Kidney tubule cell (primary cell): ENCODE measurements at places on chromosomes 3 and 15.

GRCh38 chr15:67389975-67390374 lies 131.0 kb upstream of the C15orf61 start:
- no peak for DNase-seq

DNA sequence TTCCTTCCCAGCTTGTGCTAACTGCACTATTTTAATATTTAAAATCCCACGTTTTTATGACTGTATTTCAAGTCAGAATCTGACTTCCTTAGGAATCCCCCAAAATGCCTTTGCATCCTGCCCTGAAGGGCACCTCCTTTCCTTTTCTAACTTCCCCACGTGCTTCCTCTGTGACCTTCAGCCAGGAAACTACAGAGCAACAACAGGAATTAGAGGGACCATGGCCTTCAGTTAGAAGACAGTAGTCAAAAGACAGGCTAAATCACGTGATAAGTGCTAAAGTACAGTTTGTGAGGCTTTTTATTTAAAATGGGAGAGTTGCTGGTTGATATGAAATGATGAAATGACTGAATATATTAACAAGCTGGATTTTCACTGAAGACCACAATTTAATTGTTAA lies 11.8 kb upstream of the ABHD10 start:
- no peak for DNase-seq

- DNase-seq, result peak; percentile 93
Measured at GRCh38 chr15:48939648-48940047, 24.1 kb downstream of the SHC4 start.

- peak; percentile 36 for DNase-seq
Measured at GRCh38 chr3:190340071-190340470, 17.8 kb upstream of the CLDN1 start.

- no peak for DNase-seq
Measured at GRCh38 chr3:17132286-17133115, 247.7 kb downstream of the PLCL2 start.

DNA sequence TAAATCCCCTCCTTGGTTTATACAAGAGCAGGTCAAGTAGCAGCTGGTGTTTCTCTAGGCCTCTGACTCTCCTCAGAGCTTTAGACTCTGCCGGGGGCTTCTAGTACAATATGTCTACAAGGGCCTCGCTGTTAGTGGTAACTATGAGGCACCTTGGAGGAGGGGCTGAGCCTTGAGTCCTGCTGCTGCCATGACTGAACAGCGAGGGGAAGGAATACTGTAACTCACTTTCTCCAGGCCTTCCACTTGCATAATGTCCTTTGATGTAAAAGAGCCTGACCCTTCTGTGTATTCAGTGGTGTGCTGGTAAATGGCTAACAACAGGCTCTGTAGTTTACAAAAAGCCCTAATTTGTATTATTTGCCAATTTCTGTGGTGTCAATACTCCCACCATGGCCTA lies 27.8 kb downstream of the DRD3 start:
- DNase-seq, result no peak

- no peak for DNase-seq
Measured at GRCh38 chr3:156445117-156446090, 109.5 kb downstream of the SSR3 start.

- DNase-seq, result peak; percentile 73
Measured at GRCh38 chr3:50008931-50009330, 69.0 kb downstream of the RBM6 start.

GRCh38 chr3:184543843-184544512 lies 17.6 kb upstream of the EPHB3 start:
- DNase-seq, result peak; percentile 81

DNA sequence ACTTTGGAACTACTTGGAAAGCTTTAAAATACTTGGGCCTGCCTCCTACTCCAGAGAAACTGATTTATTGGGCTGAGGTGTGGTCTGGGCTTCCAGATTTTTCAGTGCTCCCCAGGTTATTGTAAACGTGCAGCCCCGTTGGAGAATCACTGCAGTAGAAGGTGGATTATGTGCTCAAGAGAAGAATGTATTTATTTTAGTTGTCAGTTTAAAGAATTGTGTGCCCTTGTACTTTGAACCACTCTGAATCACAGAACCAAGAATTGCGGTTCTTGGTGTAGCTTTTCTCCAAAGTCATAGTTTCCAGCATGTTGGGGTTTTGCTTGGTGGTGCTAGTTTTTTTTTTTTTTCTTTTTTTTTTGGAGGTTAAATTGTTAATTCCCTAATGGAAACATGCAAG lies 1.6 kb downstream of the TATDN2 start:
- DNase-seq, result no peak

DNA sequence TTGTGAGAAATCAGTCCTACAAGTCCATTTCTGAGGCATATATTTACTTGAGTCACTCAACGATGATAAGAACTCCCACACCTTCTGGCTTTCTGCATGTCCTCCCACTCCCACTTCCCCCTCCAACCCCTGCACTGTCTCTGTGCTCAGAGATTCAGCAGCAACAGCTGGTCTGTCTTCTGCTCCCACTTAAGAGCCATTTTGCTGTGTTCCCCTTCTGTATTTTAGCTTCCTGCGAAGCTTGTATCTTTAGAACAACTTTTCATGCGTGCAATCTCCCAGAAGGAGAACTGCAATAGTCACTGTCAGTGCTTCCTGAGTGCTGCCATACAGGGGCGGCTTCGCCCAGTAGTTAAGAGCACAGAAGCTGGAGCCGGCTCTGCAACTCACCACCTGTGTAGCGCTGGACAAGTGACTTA lies 90.0 kb upstream of the SPATA12 start:
- no peak for DNase-seq

DNA sequence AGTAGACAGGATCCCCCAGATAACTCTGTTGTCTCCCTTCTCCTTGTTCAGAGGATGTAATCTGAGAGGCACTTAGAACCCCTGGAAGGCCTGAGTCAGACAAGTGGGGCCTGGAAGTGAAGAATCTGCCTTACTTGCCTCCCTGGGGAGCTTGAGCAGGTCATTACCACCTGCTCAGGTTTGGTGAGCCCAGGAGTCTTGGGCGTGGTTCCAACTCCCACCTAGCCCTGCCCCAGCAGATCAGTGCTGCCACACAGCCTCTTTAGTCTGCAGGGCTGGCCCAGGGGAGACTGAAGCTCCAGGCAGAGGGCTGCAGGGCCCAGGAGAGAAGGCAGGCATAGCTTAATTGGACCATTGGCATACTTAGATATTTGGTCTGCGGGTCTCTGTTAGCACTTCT lies 230.0 kb downstream of the ERC2 start:
- no peak for DNase-seq

DNA sequence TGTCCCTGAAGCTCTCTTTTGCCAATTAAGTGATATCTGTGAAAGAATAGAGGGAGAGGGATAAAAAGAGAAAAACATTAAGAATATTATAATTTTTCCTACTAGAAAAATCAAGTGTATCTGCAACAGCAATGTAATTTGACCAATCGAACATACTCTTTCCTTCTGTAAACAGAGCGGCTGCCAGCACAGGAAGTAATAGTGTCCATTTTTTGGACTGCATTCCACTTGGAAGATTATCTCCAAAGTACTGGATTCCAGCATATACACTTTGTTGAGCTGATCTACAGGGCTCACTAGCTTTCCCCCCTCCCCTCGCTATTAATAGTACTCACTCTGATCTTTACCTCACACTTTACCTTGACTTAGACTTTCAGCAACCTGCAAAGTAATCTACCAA lies 90.4 kb downstream of the SUCLG2 start:
- no peak for DNase-seq

- DNase-seq, result no peak
Measured at GRCh38 chr15:59543721-59544547, 67.6 kb upstream of the GCNT3 start.

- no peak for DNase-seq
Measured at GRCh38 chr3:99287876-99288275, 350.5 kb upstream of the COL8A1 start.

DNA sequence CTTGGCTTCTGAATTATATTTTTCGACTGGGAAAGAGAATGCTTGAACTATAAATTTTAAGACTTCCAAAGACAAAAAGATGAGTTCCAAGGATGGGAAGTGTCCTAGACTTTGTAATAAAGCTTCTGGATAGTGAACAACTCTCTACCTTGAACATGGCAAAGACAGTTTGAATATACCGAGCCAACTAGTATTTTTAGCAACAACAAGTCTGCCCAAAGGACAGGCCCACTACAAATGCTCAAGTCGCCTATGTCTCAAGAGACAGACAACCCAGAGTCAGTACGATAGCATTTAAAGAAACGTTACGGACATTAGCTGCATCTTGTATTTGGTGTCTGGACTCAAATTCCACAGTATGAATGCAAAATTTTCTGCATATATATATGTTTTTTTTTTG lies 175.3 kb upstream of the SLC2A2 start:
- DNase-seq, result no peak

DNA sequence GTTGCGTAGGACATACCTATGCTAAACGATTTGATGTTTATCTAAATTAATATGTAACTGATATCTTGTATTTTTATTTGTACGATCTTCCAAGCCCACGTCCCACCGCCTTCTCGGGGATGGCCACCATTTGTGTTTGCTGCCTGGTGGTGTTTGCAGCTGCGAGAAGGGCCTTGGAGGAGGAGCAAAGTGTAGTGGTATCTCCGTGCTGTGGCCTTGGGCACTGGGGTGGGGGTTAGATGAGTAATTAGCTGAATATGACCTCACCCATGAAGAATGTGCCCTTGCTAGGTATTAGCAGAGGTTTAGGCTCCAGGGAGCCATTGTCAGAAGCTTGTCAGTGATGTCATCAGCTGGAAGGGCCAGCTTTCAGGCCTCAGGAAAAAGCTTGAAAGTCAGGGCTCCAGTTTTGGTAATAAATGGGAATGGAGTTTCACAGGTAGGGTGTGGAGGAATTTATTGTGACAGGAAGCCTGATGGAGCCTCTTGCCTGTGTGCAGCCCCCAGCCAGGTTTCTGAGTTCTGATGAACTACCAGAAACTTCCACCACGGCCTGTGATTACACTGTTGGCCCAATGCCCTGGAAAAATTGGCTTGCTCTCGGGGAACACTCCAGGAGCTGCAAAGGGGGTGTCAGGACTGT lies 41.0 kb downstream of the FLNB start:
- DNase-seq, result peak; percentile 99

DNA sequence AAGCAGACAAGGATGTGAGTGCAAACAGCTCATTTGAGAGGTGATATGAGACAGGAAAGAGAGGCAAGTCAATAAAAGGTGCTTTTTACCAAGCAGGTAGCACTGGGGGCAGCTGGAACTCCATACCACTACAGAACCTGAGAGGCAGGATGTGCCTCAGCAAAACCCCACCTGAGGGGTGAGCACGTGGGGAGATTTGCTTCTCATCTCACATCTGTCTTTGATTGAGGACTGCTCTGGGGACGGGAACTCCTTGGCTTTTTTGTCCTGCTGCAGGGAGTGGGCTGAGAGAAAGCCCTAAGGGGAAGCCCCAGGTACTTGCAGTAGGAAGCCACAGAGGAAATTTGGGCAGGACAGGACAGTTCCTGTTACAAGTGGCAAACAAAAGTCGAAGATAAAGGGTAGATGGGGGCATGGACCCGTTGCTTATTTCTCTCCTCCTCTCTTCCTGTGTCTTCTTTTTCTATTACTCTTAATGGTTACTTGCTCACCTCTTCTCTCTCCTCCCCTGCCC lies 27.1 kb downstream of the CFAP161 start:
- DNase-seq, result no peak

GRCh38 chr3:61092870-61093269 lies 158.4 kb downstream of the FHIT start:
- no peak for DNase-seq
